ENCODE measurements at places on chromosomes 1 and 21.

DNA sequence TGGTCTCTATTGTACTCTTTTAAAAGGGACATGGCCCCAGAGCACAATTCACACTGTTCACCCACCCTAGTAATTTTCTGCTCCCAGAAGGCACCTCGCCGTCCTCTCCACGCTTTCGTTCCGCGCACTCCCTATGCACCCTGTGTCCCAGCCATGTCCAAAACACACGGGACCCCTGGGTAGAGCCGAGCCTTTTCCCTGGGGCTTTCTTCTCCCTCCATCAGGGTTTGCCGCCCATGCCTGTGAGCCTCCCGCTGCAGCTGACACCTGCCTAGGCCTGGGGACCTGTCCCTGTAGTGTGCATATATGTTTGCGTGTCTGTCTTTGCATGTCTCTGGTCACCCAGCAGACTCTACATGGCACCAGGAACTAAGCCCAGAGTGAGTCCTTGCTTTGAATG, 302.7 kb downstream of the PCP4 start:
- DNase-seq: no peak

DNA sequence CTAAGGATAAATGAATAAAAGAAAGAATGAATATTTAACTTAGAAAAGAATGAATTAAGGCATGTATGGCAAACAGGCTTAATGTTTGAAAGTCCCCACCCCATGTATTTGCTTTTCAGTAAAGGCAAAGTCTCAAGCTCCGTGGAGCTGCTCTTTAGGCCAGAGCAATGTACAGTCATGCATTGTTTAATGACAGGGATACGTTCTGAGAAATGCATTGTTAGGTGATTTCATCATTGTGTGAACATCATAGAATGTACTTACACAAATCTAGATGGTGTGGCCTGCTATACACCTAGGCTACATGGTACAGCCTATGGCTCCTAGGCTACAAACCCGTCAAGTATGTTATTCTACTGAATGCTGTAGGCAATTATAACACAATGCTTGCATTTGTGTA, 51.6 kb upstream of the SPATA6 start:
- no peak for DNase-seq

DNA sequence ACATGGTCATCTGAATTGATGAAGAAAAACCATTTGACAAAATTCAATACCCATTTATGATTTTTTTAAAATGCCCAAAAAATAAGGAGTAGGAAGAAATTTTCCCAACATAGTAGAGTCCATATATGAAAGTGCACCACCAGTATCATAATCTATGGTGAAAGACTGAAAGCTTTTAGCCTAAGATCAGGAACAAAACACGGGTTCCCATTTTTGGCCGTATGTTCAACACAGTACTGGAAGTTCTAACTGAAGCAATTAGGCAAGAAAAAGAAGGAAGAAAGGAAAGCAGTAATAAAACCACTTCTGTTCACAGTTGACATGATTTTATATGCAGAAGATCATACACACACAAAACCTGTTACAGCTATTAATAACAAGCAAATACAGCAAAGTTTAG, 227.8 kb upstream of the RAB4A start:
- DNase-seq: no peak

- no peak for DNase-seq
Observed at GRCh38 chr1:56550138-56550858, 29.1 kb downstream of the PLPP3 start.

DNA sequence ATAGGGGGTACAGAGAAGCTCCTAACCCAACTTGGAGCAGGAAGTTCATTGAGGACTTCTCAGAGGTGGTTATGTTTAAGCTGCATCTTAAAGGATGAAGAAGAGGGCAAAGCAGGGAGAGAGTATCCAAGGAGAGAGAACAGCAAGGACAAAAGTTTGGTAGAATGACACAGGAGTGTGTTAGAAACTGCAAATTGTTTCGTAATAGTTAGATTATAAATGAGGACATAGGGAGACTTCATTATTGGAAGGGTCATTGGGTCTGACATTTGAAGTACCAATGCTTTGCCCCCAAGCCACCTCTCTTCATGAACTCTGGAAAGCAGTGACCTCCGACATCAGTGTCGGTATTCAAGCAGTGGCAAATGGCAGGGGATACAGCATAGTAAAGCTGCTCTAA, 209.6 kb upstream of the JUN start:
- DNase-seq: no peak

DNA sequence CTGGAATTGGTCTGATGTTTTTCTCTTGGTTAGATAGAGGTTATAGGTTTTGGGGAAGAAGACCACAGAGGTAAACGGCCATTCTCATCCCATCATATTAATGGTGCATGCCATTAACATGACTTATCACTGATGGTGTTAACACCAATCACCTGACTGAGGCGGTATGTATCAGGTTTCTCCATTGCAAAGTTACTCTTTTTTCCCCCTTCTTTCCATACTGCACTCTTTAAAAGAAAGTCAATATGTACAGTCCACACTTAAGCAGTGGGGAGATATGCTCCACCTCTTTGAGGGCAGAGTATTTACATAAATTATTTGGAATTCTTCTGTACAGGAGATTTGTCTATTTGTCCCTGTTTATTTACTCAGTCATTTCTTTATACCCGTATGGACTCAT, 35.7 kb upstream of the OSBPL9 start:
- DNase-seq: no peak

- no peak for DNase-seq
Observed at GRCh38 chr1:187961895-187962294, 1133.1 kb downstream of the PLA2G4A start.

DNA sequence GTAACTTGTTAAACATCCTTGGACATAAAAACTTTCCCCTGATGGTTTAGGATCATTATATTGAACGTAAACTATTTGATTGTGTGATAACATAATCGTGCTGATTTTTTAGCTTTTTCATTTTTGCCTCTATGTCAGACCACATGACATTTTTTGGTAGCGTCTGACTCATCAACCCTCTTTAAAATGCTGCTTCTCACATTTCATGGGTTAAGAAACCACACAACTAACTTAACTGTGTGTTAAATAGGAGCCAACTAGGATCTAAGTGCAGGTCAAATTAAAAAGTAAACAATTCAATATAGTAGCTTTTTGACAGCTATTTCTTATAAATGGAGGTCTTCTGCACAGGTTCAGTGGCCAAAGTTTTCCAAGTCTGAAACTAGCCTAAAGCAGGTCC, 9.8 kb downstream of the BTG3 start:
- DNase-seq: no peak

DNA sequence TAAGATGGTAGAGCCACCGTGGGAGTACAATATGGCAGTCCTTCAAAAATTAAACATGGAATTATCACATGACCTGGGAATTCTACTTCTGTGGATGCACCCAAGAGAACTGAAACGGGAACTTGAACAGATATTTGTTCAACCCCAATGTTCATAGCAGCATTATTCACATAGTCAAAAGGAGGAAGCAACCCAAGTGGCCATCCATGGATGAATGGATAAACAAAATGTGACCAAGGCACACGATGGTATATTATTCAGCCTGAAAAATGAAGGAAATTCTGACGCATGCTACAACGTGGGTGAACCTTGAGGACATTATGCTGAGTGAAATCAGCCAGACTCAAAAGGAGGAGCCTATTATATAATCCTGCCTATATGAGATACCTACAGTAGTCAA, 22.8 kb upstream of the LAPTM5 start:
- no peak for DNase-seq

DNA sequence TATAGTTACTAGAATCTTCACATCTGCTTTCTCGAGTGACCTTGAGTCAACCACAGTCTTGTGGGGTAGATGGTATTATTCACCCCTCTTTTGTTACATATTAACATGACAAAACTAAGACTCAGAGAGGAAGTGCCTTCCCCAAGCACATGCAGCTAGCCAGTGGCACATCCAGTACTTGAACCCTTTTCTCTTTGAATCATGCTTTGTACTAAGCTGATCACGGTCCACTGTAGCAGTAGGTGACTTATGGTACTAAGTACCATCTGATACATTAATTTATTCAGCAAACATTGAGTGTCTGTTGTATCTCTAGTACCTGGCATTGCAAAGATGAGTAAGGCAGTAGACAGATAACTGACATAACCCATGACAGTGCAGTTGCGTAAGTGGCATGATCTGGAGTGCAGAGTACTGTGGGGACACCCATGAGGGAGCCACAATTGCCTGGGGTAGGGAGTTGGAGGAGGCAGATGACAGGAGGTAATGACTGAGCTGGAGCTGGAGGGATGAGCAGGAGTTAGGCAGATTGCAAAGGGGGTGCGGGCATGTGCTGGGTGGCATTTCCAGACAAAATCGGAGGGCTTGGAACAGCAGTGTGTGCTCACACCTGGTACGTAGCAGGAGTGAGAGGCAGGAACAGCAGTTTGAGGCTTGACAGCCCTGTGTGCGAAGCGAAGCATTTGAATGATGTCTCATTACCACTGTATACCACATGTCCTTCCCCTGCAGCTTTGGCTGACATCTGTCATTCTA, 29.8 kb downstream of the UCK2 start:
- no peak for DNase-seq

DNA sequence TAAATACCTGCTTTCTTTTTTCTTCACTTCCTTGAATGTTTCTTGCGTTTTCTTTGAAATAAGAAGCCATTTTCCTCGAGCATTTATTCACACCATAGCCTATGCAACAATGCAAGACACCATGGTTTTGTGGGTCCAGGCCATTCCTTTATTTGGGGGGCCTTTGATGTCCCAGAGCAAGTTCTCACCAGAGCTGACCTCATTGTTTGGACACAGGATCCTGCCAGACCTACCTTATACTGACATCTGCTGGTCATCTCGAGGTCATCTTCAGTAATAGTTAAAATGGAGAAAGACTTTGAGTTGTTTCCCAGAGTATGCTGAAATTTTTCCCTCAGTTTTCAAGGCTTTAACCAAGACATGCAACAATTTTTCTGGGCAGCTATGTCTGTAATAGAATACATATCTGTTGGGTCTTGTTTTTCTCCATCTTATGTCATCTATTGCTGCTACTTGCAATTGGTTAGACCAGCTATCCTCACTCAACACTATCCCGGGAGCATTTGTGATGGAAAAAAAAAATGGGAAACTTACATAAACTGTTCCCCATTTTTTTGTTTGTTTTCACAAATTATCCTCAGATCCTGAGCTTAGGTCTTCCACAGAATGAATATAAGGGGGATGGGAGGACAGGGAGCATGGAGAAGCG, 34.0 kb upstream of the BACE2 start:
- peak; percentile 52 for DNase-seq
